Suprapubic skin (tissue), 4 donors: ENCODE measurements at places on chromosomes 7 and 10. TPM values are rescaled to one million over a fixed set of nuclear protein-coding genes. Genes with fewer than 3 reads are reported as not detected.

DNA sequence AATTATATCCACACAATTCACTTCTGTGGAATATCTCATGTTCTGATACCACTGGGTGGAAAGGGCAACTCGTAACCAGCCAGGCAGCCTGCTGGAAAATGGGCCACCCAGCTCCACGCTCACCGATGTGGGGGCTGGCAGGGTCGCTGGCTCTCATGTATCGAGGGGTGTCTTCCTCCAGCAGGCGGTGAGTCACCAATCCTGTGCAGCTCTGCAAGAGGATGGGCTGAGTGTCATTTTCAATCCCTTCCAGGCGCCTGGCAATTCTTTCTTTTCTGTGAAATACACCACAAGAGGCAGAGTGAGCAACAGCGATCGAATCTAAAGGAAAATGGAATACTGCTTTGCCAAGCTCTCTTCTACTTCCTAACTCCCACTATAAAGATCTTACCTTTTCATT is 80.1 kb downstream of the SVIL start:
- no peak for DNase-seq

LRRD1 gene
- not detected for total RNA-seq

- DNase-seq, result no peak
These were observed 3.0 kb downstream of the CALU start for GRCh38 chr7:128742206-128742605.

DNA sequence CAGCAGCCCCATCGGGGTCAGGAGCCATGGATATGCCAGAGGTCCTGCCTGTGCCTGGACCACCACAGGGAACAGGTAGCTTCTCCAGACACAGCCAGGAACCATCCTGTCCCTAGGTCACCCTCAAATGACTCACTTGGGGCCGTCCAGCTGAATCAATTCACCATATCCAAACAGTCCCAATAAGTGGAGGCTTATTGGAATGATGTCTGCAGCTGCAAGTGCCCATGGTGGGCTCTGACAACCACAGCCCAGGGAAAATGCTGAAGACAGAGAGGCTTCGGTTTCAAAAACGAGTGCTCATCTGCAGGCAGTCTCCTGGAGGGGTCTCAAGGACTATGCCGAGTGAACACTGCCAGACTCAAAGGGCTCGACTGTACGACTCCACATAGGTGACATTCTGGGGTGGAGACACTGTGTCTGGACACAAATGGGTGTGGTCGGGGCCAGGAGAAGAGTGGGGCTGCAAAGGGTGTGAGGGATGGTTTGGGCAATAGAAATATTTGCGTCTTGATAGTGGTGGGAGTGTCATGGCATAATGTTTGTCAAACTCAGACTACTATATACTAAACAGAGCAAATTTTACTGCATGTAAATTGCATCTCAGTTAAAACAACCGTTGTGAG is 204.8 kb downstream of the TNS3 start:
- DNase-seq, result peak; percentile 42

- DNase-seq, result no peak
These were observed 4.9 kb downstream of the MEOX2 start for GRCh38 chr7:15681631-15682030.

AQP1 gene
- 139 TPM for total RNA-seq

GRCh38 chr10:100972904-100973535 is 3.7 kb downstream of the SEMA4G start:
- no peak for DNase-seq

ANKRD30A gene
- total RNA-seq, result 0.24 TPM

FIS1 gene
- total RNA-seq, result 187 TPM

- DNase-seq, result peak; percentile 42
These were observed 96.8 kb downstream of the TRRAP start for GRCh38 chr7:98974906-98975816.

GRCh38 chr10:92787557-92788152 is 60.7 kb upstream of the EXOC6 start:
- DNase-seq, result no peak

SFXN2 gene
- total RNA-seq, result 2.1 TPM

- no peak for DNase-seq
These were observed 287.6 kb downstream of the ADARB2 start for GRCh38 chr10:1449572-1450205.

ITIH5 gene
- 3.9 TPM for total RNA-seq

GRCh38 chr7:24912874-24913514 is 67.0 kb downstream of the OSBPL3 start:
- no peak for DNase-seq

DNA sequence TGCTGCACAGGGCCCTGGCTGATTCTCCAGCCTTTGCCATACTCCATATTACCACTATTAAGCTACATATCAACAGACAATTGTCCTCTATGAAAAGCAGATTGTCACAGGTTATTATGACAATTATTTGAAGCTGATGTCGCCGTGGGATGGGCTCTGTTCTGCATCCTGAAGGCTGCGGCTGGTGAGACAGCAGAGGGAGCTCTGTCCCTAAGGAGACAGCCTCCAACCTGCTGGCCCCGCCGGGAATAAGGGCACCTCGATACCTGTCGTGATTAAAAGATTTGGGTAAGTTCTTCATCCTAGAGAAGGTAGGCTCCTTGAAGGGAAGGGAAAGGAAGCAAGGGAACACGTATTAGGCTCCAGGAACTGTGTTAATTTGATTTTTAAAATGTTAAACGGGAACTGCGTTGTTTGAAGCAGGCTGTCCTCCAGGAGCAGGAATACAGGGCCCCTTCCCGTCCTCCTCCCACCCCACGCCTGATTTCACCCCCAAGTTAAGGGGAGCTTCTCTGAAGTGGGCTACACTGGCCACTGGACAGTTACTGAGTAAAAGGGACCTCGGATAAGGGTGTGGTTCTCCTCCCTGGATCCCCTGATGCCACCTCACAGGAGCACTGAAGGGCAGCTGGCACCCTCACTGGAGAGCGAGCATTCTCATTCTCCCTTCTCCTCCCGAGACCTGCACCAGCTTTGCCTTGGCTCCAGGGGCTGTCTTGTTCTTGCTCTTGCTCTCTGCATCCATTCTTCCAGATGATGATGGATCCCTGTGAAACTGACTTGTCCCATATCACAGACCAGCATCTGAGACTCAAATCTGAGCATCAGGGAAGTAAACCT is 11.8 kb upstream of the TIAL1 start:
- DNase-seq, result no peak

- no peak for DNase-seq
These were observed 5.4 kb downstream of the AGFG2 start for GRCh38 chr7:100544386-100544785.

DNA sequence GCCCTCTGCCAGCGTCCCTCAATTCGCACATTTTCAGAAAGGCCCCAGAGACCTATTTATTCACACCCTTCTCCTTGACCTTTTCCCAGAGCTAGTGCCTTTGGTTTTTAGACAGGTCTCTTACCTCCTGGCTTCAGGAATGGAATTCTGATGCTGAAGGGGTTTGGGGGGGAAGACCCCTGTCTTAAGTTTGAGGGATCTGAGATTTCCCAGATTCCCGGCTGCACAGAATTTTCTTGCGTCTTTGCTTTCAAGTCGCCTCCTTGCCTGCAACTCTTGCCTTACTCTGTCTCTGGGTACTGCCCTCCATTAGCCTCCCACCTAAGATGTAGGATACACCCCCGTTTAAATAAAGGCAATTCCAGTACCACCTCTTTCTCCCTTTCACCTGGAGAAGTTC is 1.9 kb downstream of the GATA3 start:
- no peak for DNase-seq

DNA sequence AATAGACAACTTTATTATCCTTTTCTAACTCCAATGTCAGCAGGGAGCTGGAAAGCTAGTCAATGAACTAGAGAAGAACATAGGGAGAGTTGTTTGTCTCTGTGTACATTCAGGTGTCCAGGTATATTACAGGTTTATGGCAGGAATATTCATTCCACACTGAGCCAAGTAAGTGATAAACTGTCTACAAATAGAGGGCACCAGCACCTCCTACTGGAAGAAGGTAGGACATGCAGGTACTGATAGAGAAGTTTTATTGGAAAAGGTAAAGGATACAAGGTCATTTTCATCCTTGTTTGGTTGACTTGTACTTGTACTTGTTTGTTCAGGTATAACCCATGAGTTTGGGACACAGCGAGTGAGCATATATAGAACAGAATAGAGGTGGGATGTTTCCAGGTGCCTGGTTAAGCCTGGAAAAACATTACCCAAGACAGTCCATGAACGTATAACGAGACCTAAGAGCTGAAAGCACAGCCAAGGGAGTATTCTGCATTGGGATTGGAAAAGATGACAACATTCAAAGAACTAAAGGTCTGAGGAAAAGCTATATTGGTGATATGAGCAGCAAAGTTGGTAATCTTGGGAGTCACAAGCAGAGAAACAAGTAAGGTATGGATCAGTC is 61.4 kb upstream of the PPP1R3C start:
- no peak for DNase-seq

RBAK gene
- 11.8 TPM for total RNA-seq

PDZD7 gene
- total RNA-seq, result 1.4 TPM

UPK3BL2 gene
- 7.8 TPM for total RNA-seq

SLC25A13 gene
- total RNA-seq, result 36.4 TPM

GRCh38 chr7:47080816-47081215 is 501.1 kb downstream of the TNS3 start:
- DNase-seq, result no peak

GRCh38 chr7:45975847-45976484 is 54.9 kb upstream of the IGFBP3 start:
- DNase-seq, result no peak

DNA sequence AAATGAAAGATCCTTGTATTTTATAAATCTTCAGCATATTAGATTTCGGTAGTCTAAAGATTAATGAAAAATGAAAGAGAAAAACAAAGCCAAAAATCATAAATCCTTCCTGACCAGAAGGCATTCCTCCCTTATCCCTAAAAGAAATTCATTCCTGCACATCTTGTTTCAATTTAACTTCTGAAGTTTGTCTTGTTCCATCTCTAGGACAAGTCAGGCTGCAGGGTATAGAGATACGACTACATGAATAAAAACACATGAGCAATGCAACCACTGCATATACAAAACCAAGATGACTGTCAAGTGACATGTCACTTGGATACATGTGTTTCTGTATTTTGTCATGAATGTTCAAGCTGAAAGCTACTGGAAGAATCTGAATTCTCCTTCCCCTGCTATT is 214.9 kb downstream of the JAZF1 start:
- no peak for DNase-seq

DNA sequence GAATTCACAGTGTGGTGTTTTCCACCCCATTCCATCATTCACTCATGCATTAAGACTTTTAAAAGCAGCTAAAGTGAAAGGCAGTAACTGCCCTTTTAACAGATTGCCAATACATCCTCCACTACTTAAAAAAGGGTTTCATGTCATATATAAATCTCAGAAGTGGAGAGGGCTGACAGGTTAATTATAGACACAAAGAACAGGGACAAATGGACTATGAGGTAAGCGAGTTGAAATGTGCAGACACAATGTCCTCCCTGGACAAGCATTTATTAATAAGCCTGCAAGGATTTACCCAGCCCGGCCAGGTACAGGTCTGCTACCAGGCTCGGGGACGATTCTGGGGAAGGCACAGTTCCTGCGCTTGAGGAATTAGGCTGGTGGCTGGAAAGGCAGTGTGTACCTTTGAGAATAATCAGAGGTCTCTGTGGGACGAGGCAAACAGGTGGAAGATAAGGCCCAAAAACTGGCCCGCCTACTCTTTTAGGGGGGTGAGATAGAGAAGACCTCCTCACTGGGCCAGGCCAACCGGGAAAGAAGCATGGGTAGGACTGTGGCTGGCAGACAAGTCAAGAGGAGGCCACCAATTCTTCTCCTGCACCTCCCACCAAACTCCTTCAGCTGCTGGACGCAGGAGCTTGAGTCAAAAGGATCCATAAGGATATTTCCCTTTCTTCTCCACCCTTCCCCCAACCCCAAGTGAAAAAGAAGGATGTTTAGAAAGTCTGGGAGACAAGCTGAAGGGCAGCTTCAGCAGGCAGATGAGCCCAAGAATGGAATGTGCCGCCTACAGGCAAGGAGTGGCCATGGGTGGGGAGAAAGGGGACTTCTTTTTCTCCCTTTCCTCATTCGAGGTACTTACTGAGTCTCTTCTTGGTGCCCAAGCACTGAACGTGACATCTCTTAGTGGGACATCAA is 1.5 kb downstream of the PDLIM1 start:
- DNase-seq, result no peak

ZNF37A gene
- 7.3 TPM for total RNA-seq

POLR2J2 gene
- total RNA-seq, result 4.6 TPM

TMEM72 gene
- total RNA-seq, result not detected

CALML3 gene
- 296 TPM for total RNA-seq

GPR158 gene
- not detected for total RNA-seq

DNA sequence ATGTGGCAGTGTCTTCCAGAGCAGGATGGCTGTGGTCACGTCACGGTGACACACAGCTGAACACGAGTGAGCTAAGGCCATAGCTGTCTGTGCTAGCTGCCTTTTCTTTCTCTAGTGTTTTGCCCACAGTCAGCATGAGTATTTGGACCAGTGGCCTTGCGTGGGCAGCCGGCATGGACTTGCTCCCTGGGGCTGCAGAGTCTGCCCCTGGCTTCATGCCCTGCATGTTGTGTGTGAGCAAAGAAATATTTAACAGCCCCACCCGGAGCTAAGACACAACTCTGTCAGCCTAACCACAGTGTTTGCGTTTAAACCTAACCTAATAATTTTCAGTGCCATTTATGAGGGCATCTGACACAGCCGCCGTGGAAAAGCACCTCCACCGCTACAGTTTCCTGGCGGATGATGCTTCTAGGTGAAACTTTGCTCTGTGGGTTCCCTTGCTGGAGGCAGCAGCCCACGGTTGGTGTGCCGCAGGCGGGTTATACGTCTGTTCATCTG is 14.6 kb downstream of the CHST12 start:
- DNase-seq, result no peak

DNA sequence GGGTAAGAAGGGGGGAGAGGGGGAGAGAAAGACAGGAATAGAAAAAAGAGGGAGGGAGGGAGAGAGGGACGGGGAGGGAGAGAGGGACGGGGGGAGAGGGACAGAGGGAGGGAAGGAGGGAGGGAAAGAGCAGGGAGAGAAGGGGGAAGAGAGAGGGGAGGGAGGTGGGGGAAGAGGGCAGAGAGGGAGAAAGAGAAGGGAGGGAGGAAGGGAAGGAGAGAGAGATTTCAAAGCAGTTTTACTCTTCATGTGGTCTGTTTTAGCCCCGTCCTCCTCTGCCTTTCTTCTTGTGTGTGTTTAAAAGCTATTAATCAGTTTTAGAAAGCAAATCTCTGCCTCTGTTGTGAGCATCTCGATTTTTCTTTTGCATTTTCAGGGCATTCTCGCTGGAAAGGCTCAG is 237.0 kb downstream of the WDR37 start:
- DNase-seq, result no peak

OR2A42 gene
- total RNA-seq, result not detected

HMX3 gene
- total RNA-seq, result not detected

DNA sequence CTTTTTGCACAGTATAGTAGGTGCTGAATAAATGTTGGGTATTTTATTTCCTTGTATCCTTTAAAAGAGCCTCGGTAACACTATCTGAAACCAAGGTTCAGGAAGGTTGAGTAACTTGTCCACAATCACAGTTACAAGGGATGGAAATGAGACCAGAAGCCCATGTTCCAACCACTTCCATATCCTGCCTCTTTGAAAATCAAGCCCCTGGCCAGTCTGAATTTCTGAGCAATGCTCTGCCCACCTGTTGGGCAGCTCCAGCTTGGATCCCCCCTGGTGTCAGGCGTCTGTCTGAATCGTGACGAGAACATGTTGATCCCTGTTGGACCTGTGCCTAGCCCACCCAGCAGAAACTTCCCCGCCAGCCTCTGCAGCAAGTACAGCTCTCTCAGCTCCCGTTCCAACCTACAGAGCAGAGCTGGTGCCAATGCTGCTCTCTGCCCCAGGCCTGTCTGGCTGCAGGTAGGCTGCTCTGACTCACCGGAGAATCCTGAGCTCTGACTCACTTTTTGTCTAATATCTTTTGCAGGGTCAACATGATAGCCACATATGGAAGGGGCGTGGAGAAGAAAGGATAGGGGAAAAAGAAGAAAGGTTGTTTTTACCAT is 595.5 kb downstream of the INHBA start:
- DNase-seq, result no peak

- DNase-seq, result no peak
These were observed 28.6 kb downstream of the PARD3 start for GRCh38 chr10:34786464-34786863.
